ENCODE measurements at places on chromosomes 12 and 14. TPM values are rescaled to one million over a fixed set of nuclear protein-coding genes. Genes with fewer than 3 reads are reported as not detected.
A peak's percentile ranks its signal among the peaks of the same experiment; 100 is the strongest.

GRCh38 chr12:21992823-21993222 lies 51.6 kb upstream of the ABCC9 start:
- no peak for DNase-seq

The RAB3IP gene
- total RNA-seq, result 20.0 TPM

The CLEC4A gene
- 0.16 TPM for total RNA-seq

- no peak for DNase-seq
Observed at GRCh38 chr14:21543521-21543960, 17.4 kb upstream of the SALL2 start.

The UNC79 gene
- 0.13 TPM for total RNA-seq

The GDF3 gene
- not detected for total RNA-seq

DNA sequence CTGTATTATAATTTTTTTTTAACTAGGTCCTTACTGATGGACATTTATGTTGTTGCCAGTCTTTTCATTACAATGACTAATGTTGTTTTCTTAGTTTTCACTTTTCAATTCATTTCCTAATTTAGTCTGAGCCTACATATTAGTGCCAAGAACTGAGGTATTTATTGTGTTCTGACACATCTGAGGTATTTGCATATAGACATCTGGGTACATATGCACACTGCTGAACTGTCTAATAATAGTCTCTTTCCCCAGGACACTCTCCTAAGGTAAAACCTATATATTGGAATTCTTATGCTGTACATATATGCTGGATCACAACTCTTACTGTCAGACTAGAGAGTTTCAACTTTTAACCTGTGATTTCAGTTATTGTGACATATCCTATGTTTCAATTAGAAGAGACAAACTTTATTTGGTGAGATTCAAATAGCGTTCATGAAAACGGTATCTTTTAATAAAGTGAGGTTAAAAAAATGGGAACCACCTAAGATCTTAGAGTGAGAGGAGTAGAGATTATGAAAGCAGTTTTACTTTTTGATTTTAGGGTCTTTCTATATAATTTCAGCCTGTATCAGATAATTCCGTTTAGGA lies 263.2 kb downstream of the RAD51B start:
- DNase-seq, result no peak

The TMPRSS12 gene
- total RNA-seq, result not detected

DNA sequence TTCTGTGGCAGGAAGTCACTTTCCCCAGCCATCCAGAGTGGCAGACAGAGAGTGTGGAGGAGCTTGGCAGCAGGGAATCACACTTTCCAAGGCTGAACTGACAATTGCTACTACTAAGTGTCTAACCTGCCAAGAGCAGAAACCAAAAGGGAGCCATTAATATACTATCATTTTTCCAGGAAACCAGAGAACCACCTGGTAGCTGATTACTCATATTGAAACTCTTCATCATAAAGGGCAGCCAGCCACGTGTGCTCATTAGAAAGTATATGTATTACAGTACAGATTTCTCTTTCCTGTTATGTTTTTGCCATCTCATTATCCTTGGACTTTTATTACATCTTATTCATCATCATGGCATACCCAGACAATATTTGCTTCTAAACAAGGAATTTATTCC lies 374.9 kb downstream of the GXYLT1 start:
- no peak for DNase-seq

- no peak for DNase-seq
Observed at GRCh38 chr12:53593031-53593430, 33.2 kb downstream of the ATF7 start.

DNA sequence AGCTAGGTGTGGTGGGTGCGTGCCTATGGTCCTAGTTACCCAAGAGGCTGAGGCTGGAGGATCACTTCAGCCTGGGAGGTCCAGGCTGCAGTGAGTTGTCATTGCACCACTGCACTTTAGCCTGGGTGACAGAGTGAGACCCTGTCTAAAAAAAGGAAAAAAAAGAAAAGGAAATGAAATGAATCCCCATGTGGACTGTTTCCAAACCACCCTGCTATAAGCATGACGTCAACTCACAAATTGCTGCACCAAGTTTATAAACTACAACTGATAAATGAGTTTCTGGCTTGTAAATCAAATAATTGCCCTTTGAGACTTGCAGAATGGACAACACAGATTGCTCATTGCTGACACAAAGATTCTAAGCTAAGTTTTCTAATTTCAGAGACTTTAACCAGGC lies 51.0 kb upstream of the STK38L start:
- peak; percentile 60 for DNase-seq

DNA sequence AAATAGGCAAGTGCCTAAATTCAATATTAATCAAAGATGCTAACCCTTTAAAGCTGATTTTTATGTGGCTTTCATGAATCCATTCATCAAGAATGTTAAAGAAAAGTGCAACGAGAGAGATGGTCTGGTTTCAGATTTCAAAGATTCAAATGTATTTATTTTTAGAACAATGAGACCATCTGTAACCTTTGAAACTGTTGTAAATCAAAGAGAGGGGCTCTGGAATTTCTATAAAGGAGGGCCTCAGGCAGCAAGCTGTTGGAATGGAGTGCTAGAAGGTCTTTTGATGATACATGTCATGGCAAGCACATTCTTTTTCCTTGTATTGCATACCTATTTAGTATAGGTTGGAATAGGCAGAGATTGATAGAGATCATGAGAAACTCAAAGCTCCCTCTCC lies 433.0 kb downstream of the LRIG3 start:
- DNase-seq, result no peak

The OGFOD2 gene
- 23.4 TPM for total RNA-seq

The KERA gene
- 72.5 TPM for total RNA-seq

- no peak for DNase-seq
Observed at GRCh38 chr12:109718390-109718789, 4.8 kb downstream of the FAM222A start.

GRCh38 chr14:55867311-55867710 lies 250.9 kb upstream of the PELI2 start:
- no peak for DNase-seq

DNA sequence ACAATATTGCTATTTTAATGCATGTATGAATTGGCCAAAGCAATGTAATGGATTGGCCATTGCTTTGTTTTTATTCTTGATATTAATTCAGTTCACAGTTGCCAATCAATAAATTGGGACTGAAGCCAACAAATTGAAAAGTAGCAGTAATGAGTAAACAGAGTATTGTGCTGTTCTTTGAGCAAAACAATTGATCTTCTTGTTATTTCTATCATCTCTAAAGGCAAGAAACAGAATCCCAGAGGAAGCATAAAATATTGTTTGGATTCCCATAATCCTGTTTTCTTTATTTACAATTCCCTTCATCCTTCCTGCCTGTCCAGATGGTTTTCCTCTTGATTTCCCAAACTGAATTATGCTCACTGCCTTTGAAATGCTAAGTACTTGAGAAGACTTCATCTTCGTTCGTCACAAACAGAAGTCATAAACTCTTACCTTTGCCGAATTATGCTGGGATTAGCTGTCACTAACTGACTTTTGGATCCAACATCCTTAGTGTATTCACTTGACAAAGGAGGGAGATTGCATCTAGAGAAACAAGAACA lies 85.9 kb downstream of the ST8SIA1 start:
- no peak for DNase-seq

- DNase-seq, result peak; percentile 60
Observed at GRCh38 chr12:69570545-69571399, 14.5 kb upstream of the CCT2 start.

DNA sequence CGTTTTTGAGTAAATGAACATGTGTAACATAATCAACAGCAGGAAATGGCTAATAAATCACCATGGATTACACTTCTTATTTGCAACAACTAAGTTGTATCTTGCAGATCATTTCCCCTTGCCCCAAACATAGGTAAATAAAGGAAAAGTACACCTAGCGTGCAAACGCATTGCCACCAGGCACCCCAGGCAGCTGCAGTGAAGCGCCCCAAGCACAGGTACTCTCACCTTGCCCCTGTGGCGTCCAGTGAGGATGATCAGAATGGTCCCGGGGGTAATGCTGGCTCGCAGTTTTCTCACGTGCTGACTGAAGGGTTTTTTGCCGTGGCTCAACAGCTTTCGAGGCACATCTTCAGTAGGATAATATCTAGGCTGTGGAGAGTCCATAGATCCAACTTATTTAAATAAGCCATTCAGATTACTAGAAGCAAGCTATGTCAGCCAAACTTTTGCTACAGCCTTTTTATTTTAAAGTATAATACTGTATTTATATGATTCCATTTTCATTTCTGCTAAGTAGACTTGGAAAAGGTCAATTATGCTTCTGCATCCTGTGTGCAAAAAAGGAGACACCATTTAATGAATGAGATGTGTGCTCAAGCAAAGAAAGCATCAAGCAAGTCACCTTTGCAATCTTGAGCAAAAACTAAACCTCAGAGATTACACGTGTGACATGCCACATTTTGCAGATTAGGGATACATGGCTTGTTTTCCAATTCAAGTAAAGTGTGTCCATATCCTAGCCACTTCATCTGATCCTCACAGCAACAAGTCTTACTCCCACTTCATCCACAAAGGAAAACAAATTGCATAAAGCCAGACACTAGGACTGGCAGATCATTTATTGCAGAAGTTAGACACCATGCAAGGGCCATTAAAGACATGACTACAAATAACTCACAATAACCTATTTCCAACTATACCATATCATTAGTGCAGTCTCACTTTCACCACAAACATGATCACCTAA lies 2.6 kb downstream of the RPL6 start:
- no peak for DNase-seq

The CLEC1A gene
- total RNA-seq, result not detected

DNA sequence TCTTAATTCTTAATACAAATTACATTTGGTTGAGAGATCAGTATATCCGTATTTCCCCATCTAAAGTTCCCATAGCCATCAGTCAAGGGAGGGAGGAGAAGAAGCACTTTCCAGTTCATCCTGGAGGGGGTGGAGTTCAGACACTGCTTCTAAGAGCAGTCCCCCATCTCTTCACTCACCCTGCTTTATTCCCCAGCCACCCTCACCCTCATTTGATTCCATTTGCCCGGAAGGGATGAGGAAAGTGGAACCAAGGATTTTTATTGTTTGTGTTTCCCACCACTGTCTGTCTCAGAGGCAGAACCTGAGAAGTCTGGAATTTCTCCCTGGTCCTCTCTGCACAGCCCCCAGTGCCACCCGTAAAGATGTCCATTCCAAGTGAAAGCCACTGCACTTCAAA lies 134.2 kb upstream of the HIF1A start:
- peak; percentile 75 for DNase-seq

The MORN3 gene
- total RNA-seq, result not detected

GRCh38 chr12:85587158-85587557 lies 249.1 kb downstream of the RASSF9 start:
- no peak for DNase-seq

DNA sequence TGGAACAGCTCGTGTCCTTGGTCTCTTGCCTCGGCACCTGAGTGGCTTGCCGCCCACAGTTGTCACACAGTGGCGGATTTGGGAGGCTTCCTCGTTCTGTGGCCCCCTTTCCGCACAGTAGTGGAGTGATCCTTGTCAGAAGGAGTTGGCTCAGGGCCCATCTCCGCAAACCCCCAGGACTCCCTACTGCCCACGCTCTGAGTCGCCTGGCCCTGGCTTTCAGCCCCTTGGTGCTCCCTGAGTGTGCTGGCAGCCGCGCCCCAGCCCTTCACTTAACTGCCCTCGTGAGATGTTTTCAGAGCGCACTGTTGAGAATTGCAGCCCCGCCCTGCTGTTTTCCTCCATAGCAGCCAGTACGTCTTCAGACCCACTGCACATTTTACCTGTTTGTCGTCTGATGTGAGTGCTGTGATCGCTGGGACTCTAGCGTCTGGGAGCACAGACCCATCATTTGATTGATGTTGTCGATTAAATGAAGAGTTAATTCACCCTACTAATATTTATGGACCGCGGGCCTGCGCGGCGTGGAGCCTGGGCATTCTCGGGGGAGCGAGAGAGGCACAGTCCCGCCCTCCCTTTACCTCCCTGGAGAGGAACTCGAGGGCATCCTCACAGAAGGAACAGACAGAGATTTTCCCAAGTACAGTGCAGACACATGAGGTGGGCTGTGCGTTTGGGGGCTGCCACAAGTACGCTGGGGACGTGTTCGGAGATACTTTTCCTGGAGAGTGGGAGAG lies 91.8 kb downstream of the DDX51 start:
- no peak for DNase-seq

GRCh38 chr12:121705514-121705913 lies 7.0 kb upstream of the TMEM120B start:
- no peak for DNase-seq

- no peak for DNase-seq
Observed at GRCh38 chr12:68573406-68573805, 37.3 kb upstream of the RAP1B start.

DNA sequence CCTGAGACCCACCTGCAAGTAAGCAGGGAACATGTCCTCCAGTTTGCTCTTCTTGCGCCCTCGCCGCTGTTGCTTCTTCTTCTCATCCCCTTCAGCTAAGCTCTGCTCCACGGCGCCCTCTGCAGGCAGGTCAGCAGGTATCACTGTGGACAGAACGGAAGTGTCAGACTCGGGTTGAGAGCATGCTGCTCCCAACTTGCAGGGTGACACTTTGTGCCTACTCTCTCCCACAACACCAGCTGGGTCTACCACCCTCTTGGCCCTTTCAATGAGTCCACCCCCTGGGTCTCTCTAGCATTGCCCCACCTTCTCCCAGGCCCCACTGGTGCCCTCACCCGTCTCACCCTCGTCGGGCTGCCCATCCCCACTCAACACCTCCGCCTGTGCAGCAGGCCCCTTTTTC lies 16.7 kb downstream of the KMT2D start:
- peak; percentile 77 for DNase-seq

The ASCL1 gene
- total RNA-seq, result not detected

- no peak for DNase-seq
Observed at GRCh38 chr14:83006121-83006670, 1472.5 kb upstream of the SEL1L start.

- DNase-seq, result peak; percentile 95
Observed at GRCh38 chr12:124745891-124746570, 117.6 kb downstream of the SCARB1 start.

DNA sequence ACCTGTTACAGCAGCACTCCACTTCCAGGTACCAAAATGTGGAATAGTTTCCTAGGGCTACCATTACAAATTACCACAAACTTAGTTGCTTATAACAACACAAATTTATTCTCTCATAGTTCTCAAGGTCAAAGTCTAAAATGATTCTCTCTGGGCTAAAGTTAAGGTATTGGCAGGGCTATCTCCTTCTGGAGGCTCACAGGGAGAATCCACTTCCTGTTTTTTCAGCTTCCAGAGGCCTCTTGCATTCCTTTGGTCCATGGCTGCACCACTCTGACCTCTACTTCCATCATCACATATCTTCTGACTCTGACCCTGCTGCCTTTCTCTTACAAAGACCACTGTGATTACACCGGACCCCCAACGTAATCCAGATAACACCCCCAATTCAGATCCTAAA lies 2.9 kb upstream of the GARIN6 start:
- no peak for DNase-seq

DNA sequence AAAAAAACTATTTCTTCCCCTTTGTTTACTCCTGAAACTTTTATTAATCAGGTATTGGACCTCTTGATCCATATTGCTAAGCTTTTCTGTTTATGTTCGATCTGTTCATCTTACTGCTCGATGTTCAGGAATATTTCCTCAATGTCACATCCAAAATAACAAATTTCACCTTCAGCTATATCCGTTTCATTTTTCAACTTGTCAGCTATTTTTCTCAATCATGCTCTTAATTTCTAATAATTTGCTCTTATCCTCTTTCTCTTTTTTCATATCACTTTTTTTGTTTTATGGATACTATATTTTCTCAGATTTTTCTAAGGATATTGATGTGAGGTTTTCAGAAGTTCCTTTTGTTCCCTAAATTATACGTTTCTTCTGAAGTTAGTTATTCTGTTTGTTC lies 29.8 kb downstream of the SLC38A4 start:
- DNase-seq, result no peak

GRCh38 chr12:10365696-10366405 lies 24.0 kb downstream of the KLRK1 start:
- DNase-seq, result peak; percentile 35

The TPPP2 gene
- not detected for total RNA-seq

The FGD6 gene
- 8.5 TPM for total RNA-seq

The OTOGL gene
- total RNA-seq, result 0.50 TPM

Data from SJSA1 (cell line).